Osteoblast (primary cell): ENCODE measurements at places on chromosomes 5 and 9.

DNA sequence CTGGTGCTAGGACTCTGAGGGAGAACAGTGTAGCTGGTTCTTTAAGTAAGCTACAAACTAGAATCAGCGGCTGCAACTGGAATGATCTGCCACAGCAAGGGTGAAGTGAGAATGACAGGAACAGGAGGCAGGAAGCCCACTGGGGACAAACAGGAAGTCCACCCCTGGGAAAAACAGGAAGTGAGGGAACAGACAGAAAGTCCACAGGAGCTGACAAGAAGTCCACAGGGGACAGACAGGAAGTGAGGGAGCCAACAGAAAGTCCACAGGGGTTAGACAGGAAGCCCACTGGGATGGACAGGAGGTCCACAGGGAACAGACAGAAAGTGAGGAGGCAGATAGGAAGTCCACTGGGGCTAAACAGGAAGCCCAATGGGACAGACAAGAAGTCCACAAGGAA is 15.5 kb downstream of the ADAMTS16 start:
- no peak for DNase-seq

DNA sequence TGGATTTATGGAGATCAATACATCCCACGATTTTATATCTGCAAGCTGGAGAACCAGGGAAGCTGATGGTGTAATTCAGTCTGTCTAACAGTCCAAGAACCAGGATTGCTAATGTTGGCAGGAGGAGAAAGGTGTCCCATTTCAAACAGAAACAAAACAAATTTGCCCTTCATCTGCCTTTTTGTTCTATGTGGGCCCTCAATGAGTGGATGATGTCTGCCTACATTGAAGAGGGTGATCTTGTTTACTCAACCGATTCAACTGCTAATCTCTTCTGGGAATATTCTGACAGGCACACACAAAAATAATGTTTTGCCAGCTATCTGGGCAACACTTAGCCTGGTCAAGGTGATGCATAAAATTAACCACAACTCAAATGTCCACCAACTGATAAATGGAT is 65.1 kb upstream of the IL33 start:
- DNase-seq = no peak

DNA sequence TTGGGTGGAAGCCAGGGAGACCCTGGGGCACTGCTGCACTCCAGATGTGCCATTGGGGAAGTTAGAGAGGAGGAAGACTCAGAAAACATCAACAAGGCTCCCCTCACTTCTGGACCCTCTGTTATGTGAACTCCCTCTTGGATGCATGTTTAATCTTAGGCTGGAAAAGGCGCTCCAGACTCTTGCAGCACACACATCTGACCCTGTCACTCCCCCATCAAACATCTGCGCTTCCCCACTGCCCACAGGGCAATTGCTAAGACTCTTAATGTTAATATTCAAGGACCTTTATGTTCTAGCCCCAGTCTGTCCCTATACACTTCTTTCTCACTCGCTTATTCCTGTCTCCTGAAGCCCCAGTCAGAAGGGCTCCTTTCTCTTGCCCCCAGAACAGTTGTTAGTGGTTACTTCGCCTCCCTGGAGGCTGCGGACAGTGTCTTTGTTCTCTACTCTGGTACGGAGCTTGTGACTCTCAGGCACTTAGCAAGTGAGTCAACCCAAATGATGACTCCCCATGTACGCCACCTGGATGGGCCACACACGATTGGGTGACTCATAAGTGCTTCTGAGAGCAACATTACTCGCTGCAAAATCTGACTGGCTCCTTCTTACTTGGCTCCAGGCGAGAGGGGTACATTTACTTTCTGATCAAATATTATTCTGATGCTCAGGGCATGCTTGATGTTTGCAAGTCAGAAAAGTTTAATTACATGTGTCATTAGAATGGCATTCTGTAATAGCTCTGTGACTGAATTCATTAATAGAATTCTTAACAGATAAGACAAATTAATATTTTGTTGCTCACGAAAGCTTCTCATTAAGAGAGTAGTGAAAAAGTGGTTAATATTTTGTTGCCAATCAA is 193.6 kb downstream of the HSPA4 start:
- peak; percentile 90 for DNase-seq

GRCh38 chr9:117343427-117343826 is 71.4 kb downstream of the ASTN2 start:
- no peak for DNase-seq

DNA sequence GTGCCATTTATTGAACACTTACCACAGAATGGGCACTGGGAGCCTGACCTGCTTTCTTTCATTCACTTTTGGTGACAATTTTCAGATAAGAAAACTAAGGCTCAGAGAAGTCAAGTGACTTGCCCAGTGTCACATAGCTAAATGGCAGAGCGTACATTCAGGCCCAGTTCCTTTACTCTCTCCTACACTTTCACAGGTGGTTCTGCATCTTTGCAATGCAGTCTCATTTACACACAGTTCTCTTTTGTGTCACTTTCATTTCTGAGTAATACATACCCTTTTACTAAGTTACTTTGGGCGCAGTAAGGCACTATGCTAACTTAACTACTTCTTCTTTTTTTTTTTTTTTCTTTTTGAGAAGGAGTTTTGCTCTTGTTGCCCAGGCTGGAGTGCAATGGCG is 8.3 kb downstream of the NFIL3 start:
- no peak for DNase-seq

- DNase-seq = no peak
Observed at GRCh38 chr5:57243286-57244137, 69.7 kb downstream of the GPBP1 start.

- peak; percentile 79 for DNase-seq
Observed at GRCh38 chr5:1652873-1653697, 129.3 kb upstream of the LPCAT1 start.

DNA sequence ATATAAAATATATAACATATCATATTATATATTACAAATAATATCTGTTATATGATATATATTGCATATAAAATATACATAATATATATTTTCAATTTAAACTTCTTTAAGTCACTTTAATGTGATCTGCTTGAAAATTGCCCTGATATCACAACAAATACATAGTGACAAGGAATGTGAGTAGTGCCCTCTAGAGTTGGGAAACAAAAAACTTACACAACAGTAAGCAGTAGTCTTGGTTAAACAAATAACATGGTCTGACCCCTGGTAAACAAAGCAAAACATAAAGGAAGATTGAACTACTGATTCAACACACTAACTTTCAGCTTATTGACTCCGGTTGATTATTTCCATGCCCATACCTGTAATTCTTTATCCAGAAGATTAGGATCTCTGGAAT is 188.3 kb upstream of the NMUR2 start:
- DNase-seq = no peak

DNA sequence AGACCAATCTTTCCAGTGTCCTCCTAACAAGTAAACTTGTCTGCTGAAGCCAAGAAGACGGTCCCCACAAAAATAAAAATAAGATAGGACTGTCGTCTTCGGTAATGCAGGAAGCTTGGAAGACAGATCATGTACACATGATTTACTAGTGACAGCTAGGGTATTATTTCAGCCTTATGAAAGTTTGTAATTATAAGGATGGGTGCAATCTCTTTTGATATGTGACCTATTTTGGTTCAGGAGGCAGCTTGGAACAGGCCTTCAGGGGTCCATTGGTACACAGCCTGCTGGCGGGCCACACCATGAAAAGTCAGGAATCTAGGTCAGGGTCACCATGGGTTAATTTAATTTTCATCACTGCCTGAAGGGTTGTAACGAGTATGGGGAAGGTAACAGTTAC is 13.7 kb upstream of the MEIKIN start:
- DNase-seq = no peak

DNA sequence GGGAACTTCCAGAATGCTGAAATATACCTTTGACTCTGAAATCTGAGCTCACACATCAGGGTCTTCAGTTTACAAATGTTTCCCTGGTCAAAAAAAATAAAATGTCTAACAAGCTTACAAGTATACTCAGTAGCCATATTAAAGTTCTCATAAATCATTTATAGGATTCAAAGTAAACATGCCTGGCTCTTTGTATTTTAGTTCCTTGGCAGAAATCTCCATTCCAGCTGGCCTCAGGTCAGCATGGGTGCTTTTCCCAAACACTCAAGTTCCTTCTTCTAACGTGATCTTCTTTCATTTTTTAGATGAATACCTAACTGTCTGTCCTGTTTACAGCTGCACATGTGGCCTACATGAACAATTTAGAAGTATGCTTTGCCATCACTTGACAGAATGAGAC is 263.2 kb downstream of the GAS1 start:
- DNase-seq = no peak

GRCh38 chr5:112492291-112492690 is 73.2 kb upstream of the EPB41L4A start:
- DNase-seq = peak; percentile 53

DNA sequence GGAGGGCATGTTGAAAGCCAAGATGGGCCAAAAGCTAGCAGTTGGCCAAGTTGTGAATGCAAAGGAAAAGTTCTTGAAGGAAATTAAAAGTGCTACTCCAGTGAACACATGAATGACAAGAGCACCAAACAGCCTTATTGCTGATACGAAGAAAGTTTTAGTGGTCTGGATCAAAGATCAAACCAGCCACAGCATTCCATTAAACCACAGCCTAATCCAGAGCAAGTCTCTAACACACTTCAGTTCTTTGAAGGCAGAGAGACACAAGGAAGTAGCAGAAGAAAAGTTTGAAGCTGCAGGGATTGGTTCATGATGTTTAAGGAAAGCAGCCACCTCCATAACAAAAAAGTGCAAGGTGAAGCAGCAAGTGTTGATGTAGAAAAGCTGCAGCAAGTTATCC is 71.6 kb downstream of the ERCC6L2 start:
- no peak for DNase-seq

DNA sequence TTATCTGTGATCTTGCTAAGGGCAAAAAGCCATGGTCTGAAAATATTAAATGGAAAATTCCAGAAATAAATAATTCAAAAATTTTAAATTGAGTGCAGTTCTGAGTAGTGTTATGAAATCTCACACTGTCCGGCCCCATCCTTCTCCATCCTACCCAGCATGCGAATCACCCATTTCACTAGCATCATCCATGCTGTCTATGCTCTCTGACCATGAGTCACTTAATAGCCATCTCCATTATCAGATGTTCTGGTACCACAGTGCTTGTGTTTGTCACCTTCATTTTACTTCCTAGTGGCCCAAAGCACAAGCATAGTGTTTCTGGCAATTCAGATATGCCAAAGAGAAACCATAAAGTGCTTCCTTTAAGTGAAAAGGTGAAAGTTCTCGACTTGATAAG is 63.3 kb upstream of the SMC5 start:
- no peak for DNase-seq

DNA sequence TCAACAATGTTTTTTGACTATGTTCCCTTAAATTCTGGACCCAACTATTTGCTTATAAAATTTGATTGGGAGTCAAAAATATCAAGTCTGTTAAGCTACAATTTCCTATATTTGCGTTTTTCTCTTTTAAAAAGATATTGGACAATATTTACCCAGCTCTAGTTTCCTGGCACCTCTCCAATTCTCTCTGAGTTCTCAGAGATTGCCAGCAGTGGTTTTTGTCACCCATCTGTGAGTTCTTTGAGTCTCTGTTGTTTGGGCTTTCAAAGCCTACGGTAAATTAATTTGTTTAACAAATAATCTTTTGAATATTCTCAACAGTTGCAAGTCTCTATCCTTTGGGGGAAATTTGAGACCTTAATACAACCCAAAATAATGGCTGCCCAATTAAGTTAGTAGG is 174.2 kb upstream of the PUM3 start:
- no peak for DNase-seq

GRCh38 chr5:27328480-27328879 is 290.1 kb upstream of the CDH9 start:
- DNase-seq = peak; percentile 90

DNA sequence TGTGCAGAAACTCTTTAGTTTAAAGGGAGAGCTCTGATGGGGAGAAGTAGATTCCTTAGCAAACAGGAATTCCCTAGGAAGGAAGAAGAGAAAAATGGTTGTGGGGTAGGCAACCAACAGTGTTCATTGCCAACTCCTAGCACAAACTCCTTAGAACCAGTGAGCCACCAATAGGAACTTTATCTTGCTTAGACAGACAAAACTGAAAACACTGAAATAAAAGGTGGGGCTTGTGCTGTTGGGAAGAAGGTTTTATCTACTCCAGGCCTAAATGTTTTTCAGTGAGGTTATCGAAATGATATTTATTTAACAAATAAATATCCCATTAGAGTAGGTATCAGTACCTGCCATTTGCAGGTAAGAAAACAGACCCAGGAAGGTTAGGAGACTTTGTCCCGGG is 7.7 kb upstream of the GLRX start:
- DNase-seq = no peak

GRCh38 chr9:78288214-78288892 is 8.6 kb upstream of the PSAT1 start:
- no peak for DNase-seq

DNA sequence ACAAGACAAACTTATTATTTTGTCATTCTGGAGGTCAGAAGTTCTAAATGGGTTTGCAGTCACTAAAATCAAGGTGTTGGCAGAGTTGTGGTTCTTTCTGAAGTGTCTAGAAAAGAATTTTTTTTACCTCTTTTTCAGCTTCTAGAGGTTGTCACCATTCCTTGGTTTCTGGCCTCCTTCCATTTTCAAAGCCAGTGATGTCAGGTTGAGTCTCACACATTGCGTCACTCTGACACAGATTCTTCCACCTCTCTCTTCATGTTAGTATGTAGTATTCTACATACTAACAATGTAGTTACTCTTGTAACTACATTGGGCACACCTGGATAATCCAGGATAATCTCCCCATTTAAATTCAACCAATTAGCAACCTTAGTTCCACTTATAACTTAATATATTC is 290.3 kb downstream of the RFX3 start:
- DNase-seq = no peak

- no peak for DNase-seq
Observed at GRCh38 chr5:153794327-153794726, 244.4 kb downstream of the FAM114A2 start.

DNA sequence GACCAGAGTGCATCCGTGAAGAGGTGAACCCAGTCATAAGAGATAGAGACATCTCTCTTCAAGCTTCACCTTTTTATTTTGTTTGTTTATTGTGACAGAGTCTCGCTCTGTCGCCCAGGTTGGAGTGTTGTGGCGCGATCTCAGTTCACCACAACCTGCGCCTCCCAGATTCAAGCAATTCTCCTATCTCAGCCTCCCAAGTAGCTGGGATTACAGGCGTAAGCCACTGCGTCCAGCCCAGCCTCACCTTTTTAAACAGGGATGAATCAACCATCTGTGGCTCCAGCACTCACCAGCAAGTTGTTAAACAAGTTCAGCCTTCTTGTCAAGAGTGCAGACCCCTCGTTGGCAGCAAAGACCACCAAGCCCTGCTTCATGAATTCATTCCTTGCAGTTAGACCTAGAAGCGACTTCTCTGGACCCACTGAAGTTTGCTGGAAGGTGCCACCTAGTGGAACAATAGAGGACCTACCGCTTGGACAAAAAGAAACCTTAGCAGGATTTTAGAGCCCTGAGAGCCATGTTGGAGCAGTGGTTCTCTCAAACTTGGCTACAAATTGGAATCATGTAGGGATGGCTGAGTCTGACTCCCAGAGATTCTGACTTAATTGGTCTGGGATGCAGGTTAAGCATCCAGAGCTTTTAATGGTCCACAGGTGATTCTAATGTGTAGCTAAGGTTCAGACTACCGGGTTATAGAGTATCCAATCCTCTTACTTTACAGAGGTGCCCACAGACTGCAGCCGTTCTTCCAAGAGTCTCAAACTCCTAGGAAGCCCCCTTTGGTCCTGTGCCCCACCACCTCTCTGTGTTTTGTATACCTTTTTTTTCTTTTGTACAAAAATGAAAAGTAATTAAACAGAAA is 10.5 kb upstream of the GALNT10 start:
- peak; percentile 66 for DNase-seq

- no peak for DNase-seq
Observed at GRCh38 chr5:171226096-171226754, 82.8 kb upstream of the TLX3 start.
